ENCODE measurements at places on chromosomes 13 and 19.

GRCh38 chr13:27304611-27305010 is 34.0 kb downstream of the RASL11A start:
- DNase-seq = no peak

- DNase-seq = no peak
Observed at GRCh38 chr19:34669305-34669704, 7.7 kb downstream of the SCGB2B2 start.

DNA sequence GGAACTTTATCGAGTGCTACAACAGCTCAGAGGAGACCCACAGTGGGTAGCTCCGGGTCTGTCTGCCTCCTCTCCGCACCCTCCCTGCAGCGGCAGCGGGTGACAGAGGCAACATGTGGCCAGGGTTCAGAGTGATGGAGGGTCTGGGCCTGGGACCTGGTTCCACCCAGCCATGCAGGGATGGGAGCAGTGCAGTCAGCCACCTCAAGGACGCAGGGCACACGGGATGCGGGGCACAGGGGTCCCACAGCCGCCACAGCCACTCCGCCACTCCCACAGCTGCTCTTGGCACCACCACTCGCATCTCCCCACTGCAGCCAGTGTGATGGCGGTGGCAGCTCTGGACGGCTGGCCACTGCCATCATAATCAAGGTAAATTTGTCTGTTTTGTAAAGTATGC is 892.9 kb downstream of the OLFM4 start:
- DNase-seq = no peak

DNA sequence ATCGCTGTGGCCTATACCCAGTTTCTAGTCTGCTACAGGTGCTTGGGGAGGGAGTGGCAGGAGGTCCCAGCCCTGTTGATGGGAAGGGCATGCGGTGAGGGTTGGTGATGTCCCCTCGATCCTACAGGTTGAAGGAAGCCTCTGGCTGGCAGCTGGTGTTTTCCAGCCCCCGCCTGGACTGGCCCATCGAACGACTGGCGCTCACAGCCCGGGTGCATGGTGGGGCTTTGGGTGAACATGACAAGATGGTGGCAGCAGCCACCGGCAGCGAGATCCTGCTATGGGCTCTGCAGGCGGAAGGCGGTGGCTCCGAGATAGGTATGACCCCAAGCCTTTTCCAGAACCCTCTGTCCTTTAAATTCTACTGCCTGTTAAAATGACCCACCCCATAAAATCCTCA is 3.9 kb downstream of the SHKBP1 start:
- DNase-seq = no peak

GRCh38 chr13:31224174-31224669 is 24.4 kb downstream of the B3GLCT start:
- DNase-seq = no peak

DNA sequence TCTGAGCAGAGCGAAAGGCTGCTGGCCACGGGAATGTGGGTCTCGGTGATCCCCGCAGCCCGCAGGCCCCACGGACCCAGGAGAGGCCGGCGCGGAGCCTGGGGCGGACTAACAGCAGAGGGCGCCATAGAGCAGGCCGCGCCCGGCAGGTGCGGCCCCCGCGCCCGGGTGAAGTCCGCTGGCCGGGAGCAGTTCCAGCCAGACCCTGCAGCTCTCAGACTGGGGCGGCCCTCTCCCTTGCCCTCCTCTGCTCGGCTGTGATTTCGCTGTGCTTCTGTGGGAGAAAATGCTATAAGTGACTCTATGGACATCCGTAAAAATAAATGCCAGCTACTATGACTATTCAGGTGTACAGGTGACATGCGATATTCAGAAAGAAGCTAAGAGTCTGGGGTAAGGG is 37.7 kb downstream of the GSX1 start:
- DNase-seq = peak; percentile 78

GRCh38 chr19:47095476-47096099 is 18.0 kb downstream of the ZC3H4 start:
- DNase-seq = no peak

DNA sequence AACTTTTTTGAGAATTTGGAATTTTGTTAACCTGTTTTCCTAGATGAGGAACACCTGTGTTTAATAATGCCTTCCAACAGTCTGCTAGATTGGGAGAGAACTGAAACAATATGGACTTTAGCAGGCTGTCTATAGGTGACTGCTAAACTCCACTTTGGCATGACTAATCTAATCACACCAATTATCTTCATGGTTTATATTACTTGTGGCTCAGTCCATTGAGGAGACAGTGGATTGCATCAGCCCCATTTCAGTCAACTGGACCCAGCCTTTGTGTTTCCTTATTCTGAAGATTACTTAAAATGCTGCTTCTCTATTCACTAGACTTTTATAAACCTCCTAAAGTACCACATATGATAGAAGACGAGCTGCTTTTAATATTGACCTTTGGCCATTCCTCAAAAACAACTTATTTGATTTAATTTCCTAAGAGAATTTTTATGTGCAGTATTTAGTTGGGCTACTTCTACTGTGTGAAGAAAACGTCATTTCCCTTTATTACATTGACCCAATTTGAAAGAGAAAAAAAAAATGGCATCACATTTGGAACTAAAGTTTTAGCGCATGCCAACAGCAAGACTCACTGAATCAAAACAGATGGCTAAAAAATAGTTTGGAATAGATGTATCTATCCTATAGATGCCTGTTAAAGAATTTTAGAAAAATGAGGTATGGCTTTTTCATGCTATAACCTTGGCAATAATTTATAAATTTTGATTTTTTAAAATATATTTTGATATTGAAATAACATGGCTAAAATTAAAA is 295.8 kb downstream of the NDFIP2 start:
- no peak for DNase-seq

DNA sequence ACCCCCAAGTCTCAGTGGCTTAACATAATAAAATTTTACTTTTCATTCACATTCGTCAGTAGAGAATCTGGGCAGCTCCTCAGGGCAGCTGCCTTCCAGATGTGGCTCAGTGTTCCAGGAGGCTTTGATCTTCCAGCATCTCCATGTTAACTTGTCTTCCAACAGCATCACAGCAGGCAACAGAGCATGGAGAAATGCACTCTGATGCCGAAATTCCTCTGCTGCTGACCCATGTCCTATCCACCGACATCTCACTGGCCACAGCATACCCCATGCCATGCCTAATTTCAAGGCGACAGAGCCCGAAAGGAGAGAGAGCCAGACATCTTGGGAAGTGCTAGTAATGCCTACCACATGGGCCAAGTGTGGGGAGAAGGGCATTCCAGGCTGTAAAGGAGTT is 64.9 kb upstream of the MEDAG start:
- DNase-seq = no peak

DNA sequence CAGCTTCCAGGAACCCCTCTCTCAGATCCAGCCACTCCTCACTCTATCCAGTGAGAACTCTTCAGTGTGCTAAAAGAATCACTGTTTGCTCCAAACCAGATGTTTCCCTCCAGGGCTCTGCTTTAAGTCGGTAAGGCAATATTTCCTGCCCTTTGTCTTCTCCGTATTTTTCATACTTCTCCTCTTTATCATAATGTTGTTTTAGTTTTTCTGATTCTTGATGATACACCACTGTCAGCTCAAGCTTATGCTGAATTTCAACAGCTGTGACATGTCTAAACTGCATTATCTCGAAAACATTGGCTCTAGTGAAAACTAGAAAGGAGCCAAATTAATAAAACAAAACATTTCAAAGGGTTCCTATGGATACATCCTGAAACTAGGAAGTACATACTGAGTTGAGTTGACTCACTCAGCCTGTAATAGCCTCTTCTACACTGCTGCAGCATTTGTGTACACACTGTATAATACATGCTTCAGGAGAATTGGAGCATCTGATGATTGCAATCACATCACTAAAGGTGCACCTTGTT is 39.8 kb downstream of the GPR180 start:
- no peak for DNase-seq

GRCh38 chr19:51064534-51065220 is at the start of gene KLK13:
KLK13 (minus strand) TSS chr19:51065092; CDS start chr19:51065067, 25 bp downstream.
- DNase-seq = no peak

- DNase-seq = no peak
Observed at GRCh38 chr13:27302643-27303262, 32.1 kb downstream of the RASL11A start.

GRCh38 chr13:99507986-99508385 is 6.7 kb downstream of the TM9SF2 start:
- no peak for DNase-seq

- DNase-seq = no peak
Observed at GRCh38 chr19:31249217-31249616, 100.0 kb downstream of the TSHZ3 start.

DNA sequence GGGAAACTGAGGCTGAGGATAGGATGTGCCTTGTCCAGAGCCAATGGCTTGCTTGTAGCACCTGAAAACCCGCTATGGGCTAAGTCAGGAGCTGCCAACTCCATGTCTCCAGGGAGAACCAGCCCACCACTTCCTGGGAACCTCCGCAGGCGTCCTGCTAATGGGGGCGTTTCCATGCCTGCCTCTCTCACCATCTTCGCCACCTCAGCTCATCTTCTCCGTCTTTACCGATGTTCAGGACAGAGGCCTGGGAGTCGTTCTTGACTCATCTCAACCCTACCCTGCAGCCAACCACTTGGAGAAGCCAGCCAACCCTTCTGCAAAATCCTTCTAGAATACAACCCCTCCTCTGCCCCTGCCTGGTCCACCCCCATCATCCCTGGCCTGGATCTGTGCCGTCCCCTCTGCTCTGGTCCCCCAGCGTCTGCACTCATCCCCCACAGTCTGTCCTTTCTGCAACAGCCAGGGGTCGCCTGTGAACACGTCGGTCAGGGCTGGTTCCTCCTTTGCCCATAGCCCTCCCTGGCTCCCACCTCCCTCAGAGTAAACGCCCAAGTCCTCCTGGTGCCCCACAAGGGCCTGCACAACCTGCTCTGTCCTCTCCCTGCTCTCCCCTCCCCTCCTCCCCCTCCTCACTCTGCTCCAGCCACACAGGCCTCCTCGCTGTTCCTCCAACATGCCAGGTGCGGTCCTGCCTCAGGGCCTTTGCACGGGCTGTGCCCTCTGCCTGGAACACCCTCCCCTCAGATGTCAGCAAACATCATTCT is 31.0 kb downstream of the PTPRS start:
- no peak for DNase-seq

DNA sequence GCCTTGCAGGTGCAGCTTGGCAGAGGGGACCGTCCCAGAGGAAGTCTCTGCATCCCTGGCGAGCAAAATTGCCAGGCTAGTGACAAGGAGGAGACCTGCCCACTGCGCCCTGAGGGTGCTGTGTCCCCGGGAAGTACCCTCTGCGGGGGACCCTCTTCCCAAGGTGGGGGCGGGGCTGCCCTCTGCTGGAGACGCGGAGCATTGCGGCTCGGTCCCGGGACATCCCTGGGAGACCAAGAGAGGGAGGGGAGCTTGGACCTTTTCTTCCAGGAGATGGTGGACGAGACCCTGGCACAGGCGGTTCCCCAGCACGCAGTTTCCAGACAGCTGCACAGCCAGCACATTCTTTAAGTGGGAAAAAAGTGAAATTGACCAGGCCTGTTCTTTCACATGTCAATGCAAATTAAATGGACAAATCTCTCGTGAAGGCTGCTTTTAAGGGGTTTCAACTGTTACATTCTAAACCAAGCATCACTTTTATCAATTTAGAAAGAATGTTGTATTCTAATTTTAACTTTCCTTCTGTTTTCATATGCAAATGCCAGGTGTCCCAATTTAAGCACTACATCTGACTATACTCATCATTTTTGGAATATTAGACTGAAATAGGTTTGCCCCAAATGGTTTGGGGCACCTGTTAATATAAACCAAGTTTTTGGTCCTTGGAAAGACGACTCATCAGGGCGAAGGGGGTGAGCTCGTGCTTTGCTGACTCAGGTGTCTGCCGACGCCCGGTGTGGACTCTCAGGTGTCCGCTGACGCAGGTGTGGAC is 60.7 kb downstream of the MCF2L start:
- peak; percentile 73 for DNase-seq

DNA sequence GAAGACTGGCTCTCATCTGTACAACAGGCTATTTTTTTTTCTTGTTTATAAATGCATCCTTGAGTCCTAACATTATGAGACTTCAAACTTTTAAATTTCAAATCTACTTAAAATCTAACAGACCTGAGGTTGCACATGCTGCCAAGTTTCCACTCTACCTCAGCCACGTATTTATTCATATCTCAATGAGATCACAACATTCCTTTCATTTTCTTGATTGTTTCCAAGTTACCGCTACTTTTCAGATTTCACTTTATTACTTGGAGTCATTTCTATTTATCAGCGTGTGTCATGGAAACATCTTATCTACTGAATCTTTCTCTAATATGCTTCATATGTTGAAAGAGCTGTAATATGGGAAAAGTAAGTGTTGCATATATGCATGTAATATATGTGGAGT is 1257.5 kb upstream of the ATXN8OS start:
- no peak for DNase-seq

DNA sequence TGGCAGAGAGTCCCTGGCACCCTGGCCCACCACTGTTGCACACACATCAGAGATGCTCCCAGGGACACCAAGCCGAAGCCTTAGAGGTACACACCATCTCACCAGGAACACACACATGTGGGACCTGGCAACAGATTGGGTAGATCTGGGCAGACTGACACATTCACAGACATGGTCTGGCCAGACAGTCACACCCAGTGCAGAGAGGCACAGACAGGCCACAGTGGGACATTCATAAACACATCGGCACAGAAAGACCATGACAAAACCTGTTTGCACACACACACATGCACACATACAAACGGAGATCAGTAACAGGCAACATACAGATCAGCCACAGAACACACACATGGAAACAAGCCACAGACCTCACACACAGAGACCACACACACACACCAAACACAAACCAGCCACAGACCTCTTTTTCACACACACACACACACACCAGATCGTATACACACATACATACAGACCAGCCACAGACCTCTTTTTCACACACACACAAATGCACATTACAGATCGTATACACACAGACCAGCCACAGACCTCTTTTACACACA is 6.3 kb upstream of the JUNB start:
- DNase-seq = peak; percentile 49

GRCh38 chr19:4380254-4380727 is 20.1 kb downstream of the SH3GL1 start:
- no peak for DNase-seq

- DNase-seq = no peak
Observed at GRCh38 chr13:104593251-104593576, 1527.0 kb upstream of the SLC10A2 start.

GRCh38 chr19:2097203-2097885 is 629 bp downstream of the IZUMO4 start:
- no peak for DNase-seq

DNA sequence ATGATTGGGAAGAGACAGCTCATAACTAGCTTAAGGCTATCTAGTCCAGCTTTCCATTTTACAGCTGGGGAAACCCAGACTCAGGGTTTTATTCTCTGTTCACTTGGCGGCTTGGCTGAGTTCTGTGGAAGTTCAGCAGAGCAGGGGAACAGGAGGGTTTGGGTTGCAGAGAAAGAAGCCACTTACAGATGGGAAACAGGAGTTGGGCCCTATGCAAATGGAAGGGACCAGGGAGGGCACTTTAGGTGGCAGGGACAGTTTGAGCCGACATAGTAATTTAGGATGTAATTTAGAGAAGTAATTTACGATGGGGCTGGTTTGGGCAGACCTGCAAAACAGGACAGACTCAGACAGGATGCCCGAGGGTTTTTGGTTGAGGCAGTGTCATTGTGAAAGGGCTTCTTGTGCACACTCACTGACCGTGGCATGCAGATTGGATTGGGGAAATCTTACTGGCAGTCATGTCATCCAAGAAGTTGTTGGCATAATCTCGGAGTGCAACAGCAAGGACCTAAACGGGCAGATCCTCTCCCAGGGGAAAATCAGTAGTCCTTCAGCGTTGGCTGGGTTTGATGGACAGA is 47.3 kb upstream of the GPR183 start:
- no peak for DNase-seq

Data from liver (tissue), 10 donors.